ENCODE measurements at places on chromosomes 7 and 10.

DNA sequence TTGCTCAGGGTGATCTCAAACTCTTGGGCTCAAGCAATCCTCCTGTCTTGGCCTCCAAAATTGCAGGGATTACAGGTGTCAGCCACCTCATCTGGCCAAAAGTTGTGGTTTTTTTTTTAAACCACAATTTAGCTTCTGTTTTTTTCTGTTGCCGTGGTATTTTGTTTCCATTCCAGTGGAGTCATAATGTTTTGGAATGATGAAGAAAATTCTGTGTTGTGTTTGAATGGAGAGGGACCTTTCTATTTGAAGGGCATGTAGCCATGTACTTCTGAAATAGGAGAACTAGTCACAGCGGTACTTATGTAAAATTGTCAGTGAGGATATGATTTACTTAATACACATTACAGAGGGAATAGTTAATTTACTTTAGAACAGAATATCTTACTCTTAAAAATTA, 201.3 kb downstream of the ARL4A start:
- no peak for DNase-seq

GRCh38 chr10:77351386-77351785, 286.2 kb downstream of the KCNMA1 start:
- DNase-seq: no peak

DNA sequence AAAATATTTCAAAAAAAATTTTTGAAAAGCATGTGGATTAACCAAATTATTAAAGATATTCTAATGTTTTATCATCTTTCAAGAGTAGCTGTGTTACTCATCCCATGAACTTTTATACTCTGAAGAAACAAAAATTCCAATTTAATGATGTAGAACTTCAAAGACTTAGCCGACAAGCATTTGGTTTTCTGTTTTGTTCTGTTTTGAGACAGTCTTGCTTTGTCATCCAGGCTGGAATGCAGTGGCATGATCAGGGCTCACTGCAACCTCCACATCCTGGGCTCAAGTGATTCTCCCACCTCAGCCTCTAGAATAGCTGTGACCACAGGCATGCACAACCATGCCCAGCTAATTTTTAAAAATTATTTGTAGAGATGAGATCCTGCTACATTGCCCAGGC, 17.8 kb upstream of the LCOR start:
- DNase-seq: no peak

DNA sequence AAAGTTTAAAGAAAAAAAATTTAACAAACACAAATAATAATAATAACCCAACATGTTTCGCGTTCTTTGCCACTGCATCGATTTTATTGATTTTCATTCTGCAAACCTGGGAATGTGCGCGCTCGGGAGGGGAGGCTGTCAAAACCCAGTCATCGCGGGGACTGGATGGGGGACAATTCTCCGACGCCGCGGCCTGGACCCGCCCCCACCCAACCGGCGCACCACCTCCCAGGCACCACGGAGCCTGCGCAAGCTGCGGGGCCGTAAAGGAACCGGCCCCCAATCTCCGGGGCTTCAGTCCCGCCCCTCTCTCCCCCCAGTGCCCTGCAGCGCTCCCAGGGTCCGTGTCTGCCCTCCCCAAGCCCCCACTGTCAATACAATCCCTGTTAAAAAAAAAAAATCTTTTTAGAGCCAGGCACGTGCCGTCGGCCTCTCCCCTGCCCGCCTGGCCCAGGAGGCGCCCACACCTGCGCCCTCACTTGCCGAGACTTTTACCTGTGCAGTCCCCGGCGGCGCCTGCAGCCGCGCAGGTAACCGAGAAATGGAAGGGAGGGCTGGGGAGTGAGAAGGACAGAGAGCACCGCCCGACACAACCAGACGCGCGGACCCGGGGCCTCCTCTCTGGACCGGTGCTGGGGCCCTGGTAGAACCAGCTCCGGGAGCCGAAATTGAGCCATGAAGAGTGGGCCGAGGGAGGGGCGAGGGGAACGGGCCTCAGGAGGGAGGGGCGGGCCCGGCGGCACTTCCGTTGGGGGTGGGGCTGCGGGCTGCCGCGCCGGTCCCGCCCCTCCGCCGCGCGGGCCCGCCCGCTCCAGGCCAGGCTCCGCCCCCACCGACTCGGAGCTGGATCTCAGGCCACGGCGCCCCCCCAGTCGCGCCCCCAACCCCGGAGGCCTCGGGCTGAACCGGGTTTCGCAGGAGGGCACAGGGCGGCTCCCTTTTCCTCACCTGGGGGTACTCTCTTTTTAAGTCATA, 7.6 kb upstream of the ZNF503 start:
- DNase-seq: peak; percentile 90

Data from NCI-H526 (cell line).